ENCODE measurements at places on chromosomes 5 and 9.

DNA sequence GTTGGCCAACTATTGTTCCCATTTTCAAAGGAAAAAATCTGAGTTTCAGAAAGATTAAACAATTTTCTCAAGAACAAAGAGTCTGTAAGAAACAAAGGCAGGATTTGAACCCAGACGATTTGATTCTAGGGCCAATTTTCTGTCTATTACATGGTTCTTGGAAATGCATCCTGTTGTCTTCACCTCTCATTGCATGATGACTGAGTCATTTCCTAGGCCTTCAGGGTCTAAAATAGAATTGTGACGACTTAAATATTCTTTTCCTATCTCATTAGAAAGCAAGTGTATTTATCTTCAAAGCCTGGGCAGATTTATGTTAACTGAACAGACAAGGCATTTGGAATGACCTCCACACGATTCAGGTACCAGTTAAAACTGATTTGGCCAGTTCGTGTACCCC is 512.9 kb downstream of the NTRK2 start:
- DNase-seq, result no peak

DNA sequence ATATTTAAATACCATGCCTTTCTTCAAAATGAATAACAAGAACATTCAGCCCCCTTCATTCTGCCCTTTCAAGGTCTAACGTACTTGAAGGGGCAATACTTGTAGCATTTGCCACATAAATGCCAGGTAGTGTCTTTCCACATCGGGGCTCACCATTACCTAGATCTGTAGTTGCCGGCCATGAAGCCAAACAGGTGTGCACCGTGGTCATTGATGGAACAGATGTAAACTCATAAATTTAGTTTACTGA is 193.0 kb downstream of the CD180 start:
- no peak for DNase-seq

- no peak for DNase-seq
Measured at GRCh38 chr9:124507880-124508423, 753 bp upstream of the NR5A1 start.

- DNase-seq, result no peak
Measured at GRCh38 chr9:81628897-81629296, 60.5 kb downstream of the TLE1 start.

- no peak for DNase-seq
Measured at GRCh38 chr5:131587541-131587940, 47.5 kb downstream of the RAPGEF6 start.

- DNase-seq, result no peak
Measured at GRCh38 chr5:68898951-68899471, 194.8 kb upstream of the SLC30A5 start.

DNA sequence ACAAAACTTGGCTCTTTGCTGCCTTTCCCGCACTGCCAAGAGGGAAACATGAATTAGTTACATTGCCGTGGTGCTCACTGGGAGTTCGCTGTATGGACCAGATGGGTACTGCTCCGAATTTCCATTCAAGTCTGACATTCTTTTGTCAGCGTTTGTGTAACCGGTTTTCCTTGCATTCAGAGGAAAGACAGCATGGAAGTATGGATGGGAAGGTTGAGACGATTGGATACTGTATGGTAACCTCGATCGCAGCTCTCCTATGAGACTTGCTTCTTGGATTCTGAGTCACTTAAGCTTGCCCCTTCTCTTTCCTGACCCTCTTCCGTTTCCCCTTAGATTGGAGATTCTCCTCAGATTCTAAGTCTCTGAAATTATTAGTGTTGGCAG is 625 bp upstream of the UBLCP1 start:
- peak; percentile 20 for DNase-seq

GRCh38 chr9:133976887-133977286 is 15.2 kb downstream of the VAV2 start:
- no peak for DNase-seq

DNA sequence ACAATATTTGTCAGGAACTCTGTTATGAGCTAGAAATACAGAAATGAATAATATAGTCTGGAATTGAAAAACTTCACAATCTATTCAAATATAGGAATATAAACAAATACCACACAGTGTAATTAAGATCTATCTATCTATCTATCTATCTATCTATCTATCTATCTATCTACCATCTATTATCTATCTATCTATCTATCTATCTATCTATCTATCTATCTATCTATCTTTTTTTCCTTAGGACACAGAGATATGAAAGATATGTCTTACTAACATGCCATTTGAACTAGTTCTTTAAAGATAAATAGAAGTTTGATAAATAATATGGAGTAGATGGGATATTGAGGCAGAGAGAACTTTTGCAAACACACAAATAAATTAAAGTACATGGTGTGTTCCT is 357.8 kb downstream of the PARP8 start:
- no peak for DNase-seq

DNA sequence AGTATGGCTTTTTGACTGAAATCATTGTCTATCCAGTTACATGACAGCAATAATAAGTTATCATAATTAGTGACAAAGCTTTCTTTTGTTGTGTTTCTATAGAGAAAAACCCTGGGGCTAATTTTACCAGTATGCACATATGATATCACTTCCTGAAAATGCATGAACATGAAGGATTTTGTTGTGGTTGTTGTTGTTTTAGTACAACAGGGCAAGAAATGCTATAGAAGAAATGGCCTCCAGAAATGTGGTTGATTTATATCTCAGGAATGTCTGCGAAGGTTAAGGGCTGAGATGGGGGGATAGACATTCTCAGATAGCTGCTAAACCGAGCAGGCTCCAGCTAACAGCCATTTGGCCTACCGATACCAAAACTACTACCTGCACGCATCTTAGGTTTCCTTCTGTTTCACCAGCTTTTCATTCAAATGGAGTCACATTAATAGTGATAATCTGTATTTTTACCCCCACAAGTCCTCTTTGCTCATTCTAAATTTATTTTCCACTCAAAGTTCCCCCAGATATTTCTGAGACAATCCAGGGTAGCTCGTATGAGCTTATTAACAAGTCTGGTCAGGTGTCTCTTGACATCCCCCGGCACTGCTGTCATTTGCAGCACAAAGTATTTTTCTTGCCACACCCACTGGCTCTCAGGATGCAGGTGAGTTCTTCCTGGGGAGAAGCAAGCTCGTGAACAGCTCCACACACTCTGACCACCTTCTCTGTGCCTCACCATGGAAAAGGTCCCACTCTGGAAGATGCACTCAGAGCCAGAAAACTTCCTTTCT is 232.4 kb upstream of the GAS1 start:
- no peak for DNase-seq

DNA sequence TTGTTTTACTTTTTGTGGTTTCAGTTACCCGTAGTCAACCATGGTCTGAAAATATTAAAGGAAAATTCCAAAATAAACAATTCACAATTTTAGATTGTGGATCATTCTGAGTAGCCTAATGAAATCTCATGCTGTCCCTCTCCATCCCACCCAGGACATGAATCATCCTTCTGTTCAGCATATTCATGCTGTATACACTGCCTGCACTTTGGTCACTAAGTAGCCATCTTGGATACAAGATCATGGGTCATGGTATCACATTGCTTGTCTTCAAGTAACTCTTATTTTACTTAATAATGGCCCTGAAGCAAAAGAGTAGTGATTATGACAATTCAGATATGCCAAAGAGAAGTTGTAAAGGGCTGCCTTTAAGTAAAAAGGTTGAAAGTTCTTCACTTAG is 536.5 kb upstream of the ACO1 start:
- DNase-seq, result no peak

DNA sequence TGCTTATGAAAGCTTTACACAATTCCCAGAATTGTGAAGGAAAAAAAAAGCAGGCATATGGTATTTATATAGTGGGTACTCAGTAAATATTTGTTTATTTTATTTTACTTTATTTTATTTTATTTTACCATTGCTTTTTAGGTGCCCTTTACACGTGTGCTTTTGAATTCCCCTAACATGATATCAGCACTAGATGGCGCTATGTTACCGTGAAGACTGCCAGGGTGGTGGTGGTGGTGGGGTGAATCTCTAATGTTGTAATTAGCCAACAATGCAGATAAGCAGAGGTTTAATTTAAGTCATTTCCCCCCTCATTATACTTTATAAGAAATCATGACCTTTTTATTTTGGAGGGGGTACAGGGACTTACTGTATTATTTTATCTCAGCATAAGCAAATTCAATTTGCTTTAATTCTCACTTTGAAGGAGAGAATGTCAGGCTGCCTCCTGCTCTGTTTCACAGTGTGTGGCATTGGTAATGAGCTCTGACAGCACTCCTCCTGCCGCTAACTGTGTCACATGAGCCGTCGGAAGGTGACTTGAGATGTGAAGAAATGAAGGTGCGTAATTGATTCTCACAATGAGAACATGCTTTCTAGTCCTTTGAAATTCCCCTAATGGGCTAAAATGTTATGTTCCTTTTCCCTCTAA is 165.6 kb downstream of the YTHDC2 start:
- DNase-seq, result no peak

DNA sequence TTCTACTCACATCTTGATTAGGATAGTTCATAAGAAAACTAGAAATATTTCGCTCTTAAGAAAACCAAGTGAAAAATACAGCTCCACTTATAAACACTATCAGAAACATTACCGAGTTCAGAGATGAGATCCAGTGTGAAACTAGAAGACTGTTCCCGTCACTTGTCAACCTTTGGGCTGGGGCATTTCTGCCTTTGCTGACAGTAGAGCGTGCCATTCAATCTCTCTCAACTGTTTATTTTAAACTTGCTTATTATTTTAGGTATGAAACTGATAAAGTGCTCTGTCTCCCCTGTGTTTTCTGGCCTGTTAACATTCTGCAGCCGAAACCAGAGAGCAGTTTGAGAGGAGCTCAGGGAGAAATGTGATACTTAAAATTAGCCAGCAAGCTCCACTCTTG is 16.7 kb downstream of the MRRF start:
- no peak for DNase-seq

GRCh38 chr5:35202319-35203111 is 27.8 kb downstream of the PRLR start:
- DNase-seq, result no peak

- peak; percentile 66 for DNase-seq
Measured at GRCh38 chr5:82445726-82446335, 167.7 kb upstream of the RPS23 start.

DNA sequence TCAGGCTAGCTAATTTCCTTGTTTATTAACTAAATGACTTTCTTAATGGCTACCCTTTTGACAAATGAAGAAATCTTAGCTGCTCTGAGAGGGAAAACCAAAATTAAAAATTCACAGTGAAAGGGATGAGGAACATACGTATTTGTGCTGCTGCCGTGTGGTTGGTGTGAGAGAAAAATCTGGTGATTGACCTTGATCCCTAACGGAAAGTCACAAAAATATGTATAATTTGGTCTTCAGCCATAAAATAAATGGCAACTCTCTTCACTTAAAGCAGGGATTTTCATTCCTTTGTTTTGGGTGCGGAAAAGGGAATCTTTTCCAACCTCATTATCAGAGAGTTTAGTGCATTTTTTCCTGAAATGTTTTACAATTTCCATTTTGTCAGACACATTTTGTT is 40.4 kb downstream of the PAM start:
- no peak for DNase-seq

GRCh38 chr5:94928891-94929290 is 310.4 kb downstream of the SLF1 start:
- DNase-seq, result no peak

DNA sequence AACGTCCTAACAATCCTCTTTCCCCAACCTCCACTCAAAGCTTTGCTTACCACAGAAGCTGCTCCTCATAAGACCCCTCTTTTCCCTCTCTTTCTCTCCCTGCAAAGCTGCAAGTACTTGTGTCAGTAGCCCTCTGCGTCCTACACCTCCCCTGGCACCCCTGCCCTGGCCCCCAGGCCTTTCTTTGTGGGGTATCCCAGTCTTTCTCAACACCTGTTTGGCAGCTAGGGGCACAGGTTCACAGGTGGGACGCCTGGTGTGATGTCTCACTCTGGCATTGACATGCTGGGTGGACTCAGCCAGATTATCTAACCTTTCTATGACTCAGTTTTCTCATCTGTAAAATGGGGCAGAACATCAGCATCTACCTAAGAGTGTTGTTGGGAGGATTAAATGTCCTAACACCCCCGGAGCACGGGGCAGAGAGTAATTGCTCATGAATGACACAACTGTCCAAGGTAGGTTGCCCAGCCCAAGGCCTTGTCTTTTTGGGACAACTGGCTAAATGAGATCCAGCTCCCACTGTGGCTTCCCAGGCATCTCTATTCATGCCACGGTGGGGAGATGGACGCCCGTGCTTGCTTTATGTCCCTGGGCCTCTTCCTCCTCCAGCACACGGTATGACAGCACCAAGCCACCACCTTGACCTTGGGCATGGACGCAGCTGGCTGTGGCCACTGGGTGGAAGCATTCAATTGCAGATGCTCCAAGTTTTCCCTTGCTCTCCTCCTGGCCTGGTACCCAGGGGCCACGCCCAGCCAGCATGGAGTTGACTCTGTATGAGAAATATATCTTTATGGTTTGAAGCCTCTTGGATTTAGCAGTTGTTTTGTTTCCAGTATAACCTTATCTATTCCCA is 190.4 kb downstream of the RGS3 start:
- DNase-seq, result no peak

DNA sequence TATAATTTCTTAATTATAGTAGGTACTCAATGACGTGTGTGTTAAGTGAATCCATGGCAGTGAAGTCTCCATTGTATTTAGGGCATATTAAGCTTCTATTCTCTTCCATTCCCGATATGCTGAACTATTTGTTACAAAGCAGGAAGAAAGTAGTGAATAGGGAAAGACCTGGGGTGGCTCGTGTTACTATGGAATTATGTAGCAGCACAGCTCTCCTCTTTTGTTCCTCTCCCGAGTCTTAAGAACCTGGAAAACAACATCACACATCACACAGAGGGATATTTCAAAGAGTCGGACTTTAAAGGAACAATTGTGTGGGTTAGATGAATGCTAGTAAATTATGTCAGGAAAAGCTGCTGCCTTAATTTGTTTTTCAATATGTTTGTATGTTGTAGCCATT is 131.8 kb downstream of the PCSK5 start:
- DNase-seq, result no peak

- no peak for DNase-seq
Measured at GRCh38 chr5:107783551-107783950, 112.8 kb upstream of the EFNA5 start.

GRCh38 chr9:69313175-69313574 is 11.8 kb upstream of the ENTREP1 start:
- no peak for DNase-seq

DNA sequence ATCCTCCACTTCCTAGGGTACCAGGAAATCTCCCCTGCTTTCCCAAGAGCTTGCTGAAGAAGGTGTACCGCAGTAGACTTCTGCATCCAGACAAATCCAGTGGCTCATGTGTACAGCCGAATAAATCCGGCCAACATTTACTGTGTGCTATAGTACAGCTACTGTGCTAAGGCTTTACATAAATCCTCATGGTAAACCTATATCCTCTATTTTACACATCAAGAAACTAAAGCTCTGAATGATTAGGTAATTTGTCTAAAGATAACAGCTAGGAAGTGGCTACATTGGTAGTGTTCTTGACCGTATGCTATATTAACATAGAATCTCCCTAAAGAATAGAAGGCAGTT is 511 bp upstream of the WDR41 start:
- no peak for DNase-seq

- DNase-seq, result no peak
Measured at GRCh38 chr5:55141945-55142690, 17.9 kb upstream of the GPX8 start.
